ENCODE measurements at places on chromosomes 13 and 19.

DNA sequence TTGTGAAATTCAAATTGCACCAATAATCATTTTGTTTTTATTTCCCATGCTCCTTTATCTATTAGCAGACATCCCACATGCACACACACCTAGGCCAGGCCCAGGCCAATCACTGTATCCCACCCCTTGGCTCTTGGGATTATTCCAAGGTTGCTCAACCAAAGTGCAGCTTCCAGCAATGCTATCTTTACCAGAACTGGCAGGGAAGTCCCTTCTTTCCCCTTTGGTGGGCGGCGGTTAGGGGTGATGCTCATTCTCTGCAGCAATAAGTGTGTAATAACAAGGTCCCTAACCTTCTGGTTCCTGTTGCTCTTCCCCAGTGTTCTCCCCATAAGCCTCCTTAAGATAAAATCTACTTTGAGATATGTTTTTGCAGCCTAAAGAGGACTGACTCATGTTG, 18.3 kb upstream of the KCTD12 start:
- DNase-seq: no peak

DNA sequence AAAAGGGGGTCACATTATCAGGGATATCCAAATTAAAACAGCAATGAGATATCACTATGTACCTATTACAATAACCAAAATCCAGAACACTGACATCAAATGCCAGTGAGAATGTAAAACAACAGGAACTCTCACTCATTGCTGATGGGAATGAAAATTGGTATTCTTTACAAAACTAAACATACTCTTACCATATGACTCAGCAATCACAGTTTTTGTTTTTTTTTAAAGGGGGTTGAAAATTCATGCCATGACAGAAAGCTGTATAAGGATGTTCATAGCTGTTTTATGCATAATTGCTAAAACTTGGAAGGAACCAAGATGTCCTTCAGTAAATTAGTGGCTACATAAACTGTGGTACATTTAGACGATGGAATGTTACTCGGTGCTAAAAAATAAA, 71.6 kb upstream of the SLITRK1 start:
- DNase-seq: no peak

DNA sequence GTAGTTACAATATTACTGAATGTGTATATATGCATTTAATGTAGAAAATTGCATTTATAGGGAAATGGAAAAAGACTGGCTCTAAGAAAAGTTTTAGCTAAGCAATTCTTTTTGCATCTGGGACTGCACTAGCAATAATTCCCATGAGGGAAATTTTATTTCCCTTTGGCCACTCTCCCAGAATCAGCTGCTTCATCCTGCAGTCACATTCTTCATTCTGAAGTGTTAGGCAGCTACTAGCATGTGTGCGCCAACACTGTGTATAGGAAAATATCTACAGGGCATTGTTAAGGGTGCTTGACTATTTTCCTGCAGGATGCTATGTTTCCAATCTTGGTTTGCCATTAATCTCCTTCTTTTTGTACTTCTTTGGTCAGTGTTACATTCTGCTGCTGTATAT, 312.8 kb upstream of the PCDH20 start:
- no peak for DNase-seq

GRCh38 chr19:3387645-3388589, 21.5 kb downstream of the NFIC start:
- no peak for DNase-seq

GRCh38 chr13:80548915-80549314, 208.0 kb upstream of the SPRY2 start:
- DNase-seq: no peak

DNA sequence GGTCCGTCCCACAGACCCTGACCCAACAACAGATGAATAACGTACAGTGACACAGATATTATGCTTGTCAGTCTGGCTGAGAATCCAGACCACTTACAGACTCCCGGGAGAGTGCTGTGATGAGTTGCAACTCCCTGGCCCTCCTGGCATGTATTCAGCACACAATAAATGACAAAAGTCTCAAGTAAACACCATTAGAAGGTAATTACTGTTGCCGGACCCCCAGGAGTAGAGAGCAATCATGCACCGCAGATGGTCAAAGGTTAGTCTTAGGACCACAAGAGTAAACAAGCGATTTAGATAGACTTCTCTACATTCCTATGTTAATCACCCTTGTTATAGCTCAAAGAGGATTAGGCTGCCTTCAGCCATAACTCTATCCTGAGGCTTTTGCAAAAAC, 726.4 kb upstream of the GPC6 start:
- no peak for DNase-seq

DNA sequence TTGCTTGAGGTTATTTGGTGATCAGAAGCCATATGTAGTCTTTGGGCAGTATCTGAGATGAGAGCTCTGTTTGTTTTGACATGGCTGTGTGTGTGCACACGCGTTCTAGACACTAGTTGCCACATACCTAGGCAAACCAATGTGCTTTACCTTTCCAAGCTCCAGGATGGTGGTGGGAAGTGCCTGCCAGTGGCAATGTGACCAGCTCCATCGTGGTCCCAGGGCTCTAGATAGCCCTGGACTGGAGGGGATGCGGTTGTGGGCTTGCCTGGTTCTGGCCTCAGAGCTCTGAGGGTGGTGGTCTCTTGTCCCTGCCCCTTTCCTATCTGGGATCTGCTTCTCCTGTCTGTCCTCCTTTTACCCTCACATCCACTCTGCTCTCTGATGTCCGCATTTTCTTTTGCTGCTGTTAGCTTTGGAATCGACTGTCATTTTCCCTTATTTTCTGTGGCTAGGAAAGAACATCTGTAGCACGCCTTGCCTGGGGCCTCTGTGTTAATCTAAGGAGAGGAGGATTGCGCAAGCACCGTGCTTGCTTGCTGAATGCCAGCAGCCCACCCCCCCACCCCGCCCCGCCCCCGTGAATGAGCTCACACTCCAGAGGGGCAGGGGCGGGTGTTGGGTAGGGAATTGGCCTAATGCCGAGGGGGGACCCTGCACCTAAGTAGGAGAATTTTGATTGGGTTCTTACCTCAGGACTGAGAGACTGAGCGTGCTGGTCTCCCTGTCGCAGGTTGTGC, 89.5 kb downstream of the ARHGEF7 start:
- DNase-seq: no peak

DNA sequence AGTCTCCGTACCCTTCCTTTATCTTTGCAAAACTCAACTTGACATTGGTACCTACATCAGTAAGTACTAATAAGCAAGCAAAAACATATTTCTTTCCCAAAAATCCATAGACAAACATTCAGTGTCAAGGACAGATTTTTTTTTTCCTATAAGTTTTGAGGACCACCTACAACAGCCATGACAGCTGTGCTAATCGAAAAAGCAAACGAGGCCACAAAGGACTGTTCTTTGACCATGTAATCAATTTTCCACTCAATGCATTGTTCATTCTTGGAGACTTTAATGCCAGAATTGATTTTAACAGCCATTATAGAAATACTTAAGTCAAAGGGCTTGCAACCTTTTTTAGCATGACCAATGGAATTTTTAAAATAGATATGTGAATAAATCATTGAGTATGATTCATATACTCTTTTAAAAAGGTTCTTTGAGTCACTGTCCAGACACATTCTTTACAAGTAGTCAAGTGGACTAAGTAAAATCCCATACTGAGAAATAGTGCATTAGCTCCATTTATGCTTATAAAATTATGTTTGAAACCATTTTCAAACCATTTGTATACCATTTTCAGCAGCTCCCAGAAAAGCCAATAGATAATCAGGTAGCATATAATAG, 323.9 kb downstream of the MZT1 start:
- no peak for DNase-seq

GRCh38 chr13:26968431-26969341, 202.9 kb downstream of the USP12 start:
- no peak for DNase-seq

DNA sequence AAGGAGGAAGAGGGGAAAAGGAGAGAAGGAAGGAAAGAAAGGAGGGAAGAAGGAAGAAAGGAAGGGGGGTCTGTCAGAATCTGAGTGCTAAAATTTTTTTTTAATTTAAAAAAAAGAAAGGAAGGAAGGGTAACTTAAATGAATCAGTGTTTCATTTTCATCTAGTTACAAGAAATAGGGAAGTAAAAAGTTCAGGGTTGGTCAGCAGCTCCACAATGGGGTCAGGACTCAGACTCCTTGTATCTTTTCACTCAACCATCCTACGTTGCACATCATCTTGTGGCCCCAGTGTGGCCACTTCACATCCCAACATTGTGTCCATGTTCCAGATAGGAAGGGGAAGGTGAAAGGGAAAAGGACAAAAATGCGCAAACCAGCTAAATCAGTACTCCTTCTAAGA, 14.3 kb upstream of the FNDC3A start:
- no peak for DNase-seq

DNA sequence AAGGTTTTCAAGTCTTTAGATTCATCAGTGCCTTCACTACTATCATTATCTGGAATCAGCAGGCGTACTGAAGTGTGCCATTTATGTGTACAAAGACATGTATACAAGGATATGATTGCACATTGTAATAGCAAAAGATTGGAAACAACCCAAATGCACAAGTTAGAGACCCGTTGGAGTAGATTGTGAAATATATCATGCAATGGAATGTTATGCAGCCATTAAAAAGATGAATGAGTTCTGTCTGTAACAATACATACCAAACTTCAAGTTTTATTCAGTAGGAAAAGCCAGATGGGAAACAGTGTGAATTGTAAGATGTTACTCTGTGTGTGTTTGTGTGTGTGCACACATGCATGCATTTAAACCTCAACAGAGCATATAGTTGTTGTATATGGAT, 97.9 kb downstream of the DGKH start:
- no peak for DNase-seq

GRCh38 chr19:38068826-38069225, 155.2 kb downstream of the DPF1 start:
- no peak for DNase-seq

DNA sequence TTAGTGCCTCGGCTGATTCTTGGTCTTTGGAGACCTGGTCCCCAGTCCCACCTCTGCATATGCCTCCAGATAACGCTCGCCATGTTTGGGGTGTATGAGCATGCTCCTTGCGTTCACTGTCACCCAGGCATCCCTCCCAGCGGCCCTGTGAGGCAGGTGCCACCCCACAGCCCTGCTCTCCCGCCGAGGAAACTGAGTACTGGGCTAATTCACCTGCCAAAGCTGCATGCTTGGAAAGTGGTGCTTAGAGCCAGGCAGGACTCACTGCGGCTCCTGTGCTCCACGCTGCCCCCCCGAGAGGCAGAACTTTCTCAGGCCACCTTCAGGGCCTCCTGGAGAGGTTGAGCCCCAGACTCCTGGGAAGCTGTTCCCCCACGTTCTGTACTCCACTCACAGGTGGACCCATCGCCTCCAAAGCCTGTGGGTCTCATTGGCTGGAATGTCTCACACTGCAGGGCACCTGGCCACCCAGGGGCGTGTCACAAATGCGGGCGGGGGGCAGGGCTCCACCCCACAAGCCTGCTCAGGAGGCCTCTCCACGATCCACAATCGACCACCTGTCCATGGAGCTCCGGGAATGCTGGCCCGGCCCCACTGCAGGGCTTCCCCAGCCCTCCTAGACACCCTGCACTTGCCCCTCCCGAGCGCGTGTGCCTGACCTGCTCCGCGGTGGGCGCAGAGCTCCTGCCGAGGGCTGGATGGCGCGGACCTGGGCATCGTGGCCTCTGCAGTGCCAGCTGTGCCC, 64.6 kb downstream of the ATP11A start:
- no peak for DNase-seq

DNA sequence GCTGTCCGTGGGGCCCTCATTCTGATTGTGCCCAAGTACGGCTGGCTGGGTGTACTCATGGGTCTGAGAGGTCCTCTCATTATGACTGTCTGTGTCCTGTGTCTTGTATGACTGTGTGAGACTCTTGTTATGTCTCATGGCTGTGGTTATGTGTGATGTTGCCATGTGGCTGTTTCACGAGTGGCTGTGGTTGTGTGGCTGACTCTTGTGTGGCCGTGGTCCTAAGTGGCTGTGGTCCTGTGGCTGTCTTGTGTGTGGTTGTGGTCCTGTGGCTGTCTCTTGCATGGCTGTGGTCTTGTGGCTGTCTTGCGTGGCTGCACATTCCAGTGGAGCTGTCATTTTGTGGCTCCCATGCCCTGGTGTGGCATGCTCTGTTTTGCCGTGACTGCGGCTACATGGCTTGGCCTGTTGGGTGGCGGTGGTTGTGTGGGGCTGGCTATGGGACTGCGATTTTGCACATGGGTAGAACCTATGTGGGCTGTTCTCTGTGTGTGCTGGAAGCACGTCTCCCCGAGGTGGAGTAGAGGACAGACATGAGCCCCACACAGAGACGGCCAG, 2.5 kb downstream of the LYL1 start:
- DNase-seq: peak; percentile 84

GRCh38 chr19:17560205-17560595, 4.8 kb downstream of the COLGALT1 start:
- DNase-seq: no peak

GRCh38 chr19:30449078-30449590, 77.0 kb downstream of the ZNF536 start:
- no peak for DNase-seq

- DNase-seq: no peak
These were observed 17.4 kb downstream of the CCDC70 start for GRCh38 chr13:51879133-51879532.

DNA sequence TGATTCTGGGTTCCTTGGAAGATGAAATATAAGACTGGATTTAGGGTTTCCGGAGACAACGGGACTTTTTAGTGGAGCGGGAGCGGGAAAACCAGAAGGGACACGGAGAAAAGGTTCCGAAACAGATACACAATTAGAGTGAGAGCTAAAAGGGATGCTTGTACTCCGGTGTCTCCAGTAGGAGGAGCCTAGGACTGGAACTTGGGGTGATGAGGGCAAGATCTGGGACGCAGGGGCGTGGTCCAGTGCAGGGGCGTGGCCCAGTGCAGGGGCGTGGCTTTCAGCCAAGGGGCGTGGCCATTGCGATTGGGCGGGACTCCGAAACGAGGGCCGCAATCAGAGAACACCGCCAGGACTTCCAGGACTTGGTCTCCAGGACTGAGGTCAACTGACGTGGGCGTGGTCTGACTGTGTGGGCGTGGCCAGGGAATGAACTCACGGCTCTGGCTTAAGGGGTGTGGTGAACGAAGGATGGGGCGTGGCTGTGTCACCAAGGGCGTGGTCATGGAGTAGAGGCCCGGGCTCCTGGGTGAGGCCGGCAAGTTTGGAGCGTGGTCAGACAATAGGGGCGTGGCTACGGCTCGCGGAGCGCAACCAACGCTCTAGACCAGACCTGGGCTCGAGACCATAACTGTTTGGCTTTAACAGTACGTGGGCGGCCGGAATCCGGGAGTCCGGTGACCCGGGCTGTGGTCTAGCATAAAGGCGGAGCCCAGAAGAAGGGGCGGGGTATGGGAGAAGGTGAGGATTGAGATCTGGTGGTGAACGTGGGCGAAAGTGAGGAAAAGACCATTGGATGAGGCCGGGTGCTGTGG, at the start of gene DKKL1:
DKKL1 (plus strand) TSS at position 610 of the 815 bp plus-strand sequence; CDS start at position 732, 122 bp downstream.
- DNase-seq: peak; percentile 73

Data from CD4-positive, alpha-beta T cell treated with Interleukin-12 subunit alpha and Interleukin-12 subunit beta, for 1 hour (primary cell).